ENCODE measurements at places on chromosomes 5 and 9.

DNA sequence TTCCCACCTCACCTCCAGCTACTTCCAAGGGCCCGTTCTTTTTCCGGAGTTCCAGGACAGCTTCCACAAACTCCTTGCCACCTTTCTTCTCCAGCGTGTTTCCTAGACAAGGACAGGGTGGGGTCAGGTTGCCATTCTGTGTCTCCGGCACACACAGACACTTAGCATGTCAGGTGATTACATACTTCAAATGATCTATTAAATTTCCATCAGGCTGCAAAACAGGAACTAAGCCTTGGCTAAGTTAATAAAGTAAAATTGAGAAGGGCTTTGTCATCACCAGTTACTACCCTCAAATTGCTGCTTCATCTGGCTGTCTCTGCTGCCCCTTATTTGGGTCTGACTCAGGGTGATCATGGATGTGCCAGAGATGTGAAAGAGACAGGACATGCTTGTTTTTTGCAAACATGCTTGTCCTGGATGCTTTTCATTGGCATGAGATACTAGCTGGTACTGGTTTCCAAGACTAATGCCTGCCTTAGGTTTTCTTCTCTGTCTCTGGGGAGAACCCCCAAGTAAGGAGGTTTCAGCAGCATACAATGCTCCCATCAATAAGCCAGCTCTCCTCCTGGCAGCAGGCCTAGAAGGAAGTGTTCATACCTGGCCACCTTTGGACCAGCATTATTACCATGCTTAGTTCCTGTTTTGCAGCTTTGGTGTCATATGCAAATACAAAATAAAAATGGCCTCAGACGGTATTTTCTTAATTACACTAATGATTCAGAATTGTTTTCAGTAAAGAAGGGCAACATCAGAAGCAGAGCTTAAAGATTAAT, 52.9 kb downstream of the MACROH2A1 start:
- no peak for DNase-seq

GRCh38 chr5:97096191-97096590, 46.2 kb downstream of the LIX1 start:
- no peak for DNase-seq

- DNase-seq: no peak
Measured at GRCh38 chr5:79955941-79956670, 35.0 kb downstream of the MTX3 start.

DNA sequence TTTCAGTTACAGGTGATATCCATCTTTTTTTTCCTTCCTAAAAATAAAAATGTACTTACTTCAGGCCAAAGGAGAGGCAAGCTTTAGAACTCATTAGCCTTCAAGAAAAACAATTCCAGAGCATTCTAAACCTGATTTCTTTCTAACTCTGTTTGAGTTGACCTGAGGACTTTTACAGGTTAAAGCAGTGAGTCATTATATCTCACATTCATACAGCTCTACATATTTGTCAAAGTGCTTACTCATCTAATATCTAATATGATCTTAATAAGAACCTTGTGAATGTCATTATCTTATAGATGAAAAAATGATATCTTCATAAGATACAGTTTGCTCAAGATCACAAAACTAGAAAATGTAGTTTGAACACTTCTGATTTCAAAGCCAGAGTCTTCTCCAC, 149.2 kb upstream of the CDKN2B start:
- no peak for DNase-seq

- DNase-seq: no peak
Measured at GRCh38 chr5:116371431-116371830, 203.2 kb downstream of the SEMA6A start.
